ELR (cell line): ENCODE measurements at places on chromosomes 1 and 21.

- DNase-seq, result peak; percentile 36
Measured at GRCh38 chr1:39639305-39640130, at the start of gene HEYL. Gene HEYL (minus strand): TSS chr1:39639643. CDS start chr1:39639625, 18 bp downstream.

- DNase-seq, result no peak
Measured at GRCh38 chr1:36836196-36836883, 198.0 kb downstream of the GRIK3 start.

DNA sequence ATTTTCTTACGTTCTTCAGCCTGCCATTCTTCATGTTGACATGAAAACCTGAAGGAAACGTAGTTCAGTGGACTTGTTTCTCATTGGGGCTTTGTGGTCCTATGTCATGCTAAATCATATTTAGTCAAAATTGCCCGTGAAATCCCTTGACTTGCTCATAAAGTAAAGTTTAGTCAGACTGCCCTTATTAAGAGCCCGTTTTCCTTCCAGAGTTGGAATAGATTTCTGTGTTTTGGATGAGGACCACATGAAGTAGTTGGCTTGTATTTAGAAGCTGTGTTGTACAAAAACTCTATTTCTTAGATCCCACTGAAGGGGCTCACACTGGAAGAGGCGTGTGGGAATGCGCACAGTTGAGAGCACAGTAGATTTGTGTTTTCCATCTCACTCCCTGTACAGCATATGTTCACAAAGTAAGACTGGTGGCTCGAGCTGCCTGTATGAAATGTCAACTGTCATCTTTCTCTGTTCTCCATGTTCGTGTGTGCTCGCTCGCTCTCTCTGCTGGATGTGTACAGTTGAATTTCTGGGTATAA, 42.4 kb downstream of the CAMTA1 start:
- DNase-seq, result no peak

- DNase-seq, result peak; percentile 61
Measured at GRCh38 chr1:112769611-112770010, 54.5 kb upstream of the PPM1J start.

DNA sequence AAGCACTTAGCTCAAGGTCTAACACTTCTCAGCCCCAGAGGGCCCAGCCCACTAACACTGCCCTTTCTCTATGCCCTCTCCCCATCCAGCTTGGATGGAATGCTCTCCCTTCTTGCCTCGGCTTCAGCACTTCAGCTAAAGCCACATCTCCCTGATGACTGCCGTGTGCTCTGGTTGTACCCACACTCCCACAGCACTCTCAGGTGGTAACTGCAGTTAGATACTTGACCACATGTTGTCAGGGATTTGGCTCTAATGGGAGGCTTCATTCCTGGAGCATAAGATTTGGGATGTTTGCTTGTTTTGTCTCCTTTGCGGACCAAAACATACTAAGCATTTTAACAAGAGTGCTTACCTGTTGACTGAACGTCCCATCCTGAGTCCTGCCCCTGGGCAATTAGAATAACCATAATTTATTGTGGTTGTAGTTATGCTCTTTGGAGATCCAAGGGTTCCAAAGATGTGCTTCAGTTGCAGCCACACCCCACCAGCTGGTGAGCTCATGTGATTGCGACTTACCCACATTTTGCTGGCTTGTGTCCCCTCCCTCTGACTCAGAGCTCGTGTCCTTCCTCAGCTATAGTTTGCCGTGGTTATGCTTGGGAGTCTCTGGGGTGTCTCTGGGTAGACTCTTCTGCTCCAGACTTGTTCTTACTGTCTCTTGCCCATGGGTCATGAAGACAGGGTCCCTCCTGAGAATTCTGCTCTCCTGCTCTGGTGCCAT, 7.7 kb upstream of the SLC26A9 start:
- peak; percentile 70 for DNase-seq

DNA sequence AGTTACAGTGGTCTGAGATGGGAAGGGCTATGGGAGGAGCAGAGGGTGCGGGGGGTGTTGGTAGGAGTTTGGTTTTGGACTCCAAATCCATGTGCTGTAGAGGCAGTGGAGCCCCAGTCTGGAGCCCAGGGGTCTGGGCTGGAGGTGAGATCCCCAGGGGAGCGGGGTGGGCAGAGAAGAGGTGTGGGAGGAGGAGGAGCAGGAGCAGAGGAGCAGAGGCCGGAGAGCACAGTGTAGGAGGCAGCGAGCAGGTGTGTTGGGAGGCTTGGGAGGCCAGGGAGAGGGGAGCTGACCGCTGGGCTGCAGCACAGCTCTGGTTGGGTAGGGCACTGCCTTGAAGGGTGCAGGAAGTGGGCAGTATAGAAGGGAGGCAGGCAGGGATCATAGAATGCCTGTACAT, 28.9 kb downstream of the LHX4 start:
- DNase-seq, result no peak

- no peak for DNase-seq
Measured at GRCh38 chr21:38269576-38269936, 12.8 kb downstream of the KCNJ15 start.

- DNase-seq, result no peak
Measured at GRCh38 chr1:89794406-89794805, 26.4 kb upstream of the LRRC8D start.

- DNase-seq, result no peak
Measured at GRCh38 chr1:3459940-3460671, 5.6 kb downstream of the ARHGEF16 start.

DNA sequence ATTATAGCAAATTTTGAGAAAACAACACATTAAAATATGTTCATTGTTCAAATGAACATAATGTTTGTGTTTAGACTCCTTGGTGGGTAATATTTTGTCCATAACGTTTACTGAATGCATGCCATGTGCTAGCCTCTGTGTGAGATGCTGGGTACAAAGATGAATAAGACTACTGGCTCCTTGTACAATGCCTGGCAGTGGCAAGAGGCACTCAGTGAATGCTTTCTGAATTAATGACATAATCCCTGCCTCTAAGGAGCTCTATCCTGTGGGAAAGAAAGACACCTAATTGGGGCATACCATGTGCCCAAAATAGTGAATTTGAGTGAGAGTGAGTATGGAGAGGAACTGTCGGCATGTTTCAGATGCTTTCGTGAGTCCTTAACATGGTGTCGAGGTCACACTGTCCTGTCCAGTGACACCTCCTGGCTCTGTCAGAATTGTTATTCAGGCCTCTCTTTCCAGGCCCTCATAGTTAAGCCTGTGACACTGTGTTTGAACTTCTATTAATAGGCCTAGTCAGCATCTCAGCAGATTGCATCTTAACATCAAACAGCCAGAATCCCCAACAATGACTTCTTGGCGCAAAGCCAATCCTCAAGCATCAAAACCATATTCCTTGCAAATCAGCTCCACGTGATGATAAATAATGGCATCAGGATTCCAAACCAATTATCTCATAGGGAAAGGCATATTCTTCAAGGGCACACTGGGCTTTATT, 32.8 kb upstream of the S1PR1 start:
- peak; percentile 76 for DNase-seq

DNA sequence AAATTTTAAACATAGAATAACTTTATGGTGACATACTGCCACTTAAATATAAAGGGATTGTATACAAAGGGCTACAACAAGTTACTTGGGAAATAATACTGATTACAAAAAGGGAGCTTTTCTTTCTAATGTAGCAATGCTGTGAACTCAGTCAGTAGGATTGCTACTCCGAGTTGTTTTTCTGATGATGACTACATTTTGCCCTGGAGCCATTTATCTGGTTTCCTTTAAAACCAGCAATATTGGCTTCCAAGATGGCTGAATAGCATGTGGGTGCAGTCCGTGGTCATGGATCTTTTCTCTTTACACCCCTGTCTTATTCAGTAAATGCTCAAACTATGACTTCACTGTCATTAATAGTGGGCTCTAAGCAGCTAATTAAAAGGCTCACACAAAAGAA, 92.6 kb upstream of the NEK7 start:
- peak; percentile 75 for DNase-seq

GRCh38 chr1:167401260-167401873, 117.0 kb downstream of the CD247 start:
- peak; percentile 56 for DNase-seq

DNA sequence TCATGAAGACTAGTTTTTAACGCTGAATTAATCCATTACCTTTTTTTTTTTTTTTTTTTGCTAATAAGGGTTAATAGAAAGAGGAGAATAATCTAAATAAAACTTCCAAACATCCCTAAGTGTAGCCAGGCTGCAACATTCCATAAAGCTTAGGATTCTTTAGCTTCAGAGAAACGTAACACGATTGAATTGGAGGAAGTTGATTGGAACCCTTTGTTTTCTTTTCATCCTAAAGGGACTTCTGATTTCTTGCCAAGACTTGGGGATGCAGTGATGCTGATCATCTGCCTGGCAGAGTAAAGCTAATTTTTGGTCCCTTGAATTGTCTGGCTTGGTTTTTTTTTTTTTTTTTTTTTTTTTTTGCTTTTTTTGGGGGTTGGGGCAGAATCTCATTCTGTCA, 142.9 kb downstream of the VPS13D start:
- no peak for DNase-seq

DNA sequence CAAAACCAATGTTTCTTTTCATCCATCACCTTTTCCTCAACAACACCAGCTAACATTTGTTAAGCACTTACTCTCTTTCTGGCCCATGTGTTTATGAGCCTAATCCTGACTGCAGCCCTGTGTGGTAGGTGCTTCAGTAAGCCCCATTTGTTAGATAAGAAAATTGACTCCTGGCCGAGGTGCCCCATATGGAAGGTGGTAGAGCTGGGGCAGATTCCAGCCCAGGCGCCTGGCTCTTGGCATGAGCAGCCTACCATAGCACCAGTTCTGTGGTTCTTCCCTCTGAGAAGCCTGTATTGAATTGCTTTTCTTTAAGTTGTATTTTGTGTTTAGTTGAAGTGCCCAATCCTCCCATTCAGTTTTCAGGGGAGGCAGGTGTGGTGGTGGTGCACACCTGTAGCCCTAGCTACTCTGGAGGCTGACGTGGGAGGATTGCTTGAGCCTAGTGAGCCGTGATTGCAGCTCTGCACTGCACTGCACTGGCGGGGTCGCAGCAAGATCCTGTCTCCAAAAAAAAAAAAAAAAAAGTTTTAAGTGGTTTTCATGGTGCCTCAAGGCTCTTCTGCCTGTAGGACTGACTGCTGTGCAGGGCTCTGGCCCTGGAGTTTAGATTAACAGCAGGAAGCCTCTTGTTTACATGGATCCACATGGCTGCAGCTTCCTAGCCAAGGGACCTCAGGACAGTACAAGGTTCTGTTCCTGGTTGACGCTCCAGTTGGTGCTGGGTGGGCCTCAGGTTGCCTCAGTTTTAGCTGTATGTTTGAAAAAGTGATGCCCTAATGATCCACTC, 125.9 kb downstream of the MRPS6 start:
- DNase-seq, result no peak

DNA sequence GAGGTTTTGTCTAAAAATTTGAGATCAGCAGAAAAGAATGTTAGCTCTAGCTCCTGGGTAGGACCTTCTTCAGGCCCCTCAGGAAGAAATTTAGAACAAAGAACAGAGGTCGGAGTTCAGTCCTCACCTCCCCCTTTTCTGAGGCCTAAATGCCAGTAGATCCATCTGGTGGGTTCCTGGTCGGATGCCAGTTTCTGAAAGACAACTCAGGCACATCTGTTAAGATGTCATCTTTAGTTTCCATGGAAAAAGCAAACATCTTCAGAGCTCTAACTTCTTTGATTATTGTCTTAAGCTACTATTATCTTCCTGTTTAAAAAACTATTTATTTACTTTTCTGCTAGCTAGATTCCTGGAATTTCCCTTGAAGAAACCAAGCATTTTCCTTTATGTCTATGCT, 37.1 kb upstream of the USP25 start:
- no peak for DNase-seq

DNA sequence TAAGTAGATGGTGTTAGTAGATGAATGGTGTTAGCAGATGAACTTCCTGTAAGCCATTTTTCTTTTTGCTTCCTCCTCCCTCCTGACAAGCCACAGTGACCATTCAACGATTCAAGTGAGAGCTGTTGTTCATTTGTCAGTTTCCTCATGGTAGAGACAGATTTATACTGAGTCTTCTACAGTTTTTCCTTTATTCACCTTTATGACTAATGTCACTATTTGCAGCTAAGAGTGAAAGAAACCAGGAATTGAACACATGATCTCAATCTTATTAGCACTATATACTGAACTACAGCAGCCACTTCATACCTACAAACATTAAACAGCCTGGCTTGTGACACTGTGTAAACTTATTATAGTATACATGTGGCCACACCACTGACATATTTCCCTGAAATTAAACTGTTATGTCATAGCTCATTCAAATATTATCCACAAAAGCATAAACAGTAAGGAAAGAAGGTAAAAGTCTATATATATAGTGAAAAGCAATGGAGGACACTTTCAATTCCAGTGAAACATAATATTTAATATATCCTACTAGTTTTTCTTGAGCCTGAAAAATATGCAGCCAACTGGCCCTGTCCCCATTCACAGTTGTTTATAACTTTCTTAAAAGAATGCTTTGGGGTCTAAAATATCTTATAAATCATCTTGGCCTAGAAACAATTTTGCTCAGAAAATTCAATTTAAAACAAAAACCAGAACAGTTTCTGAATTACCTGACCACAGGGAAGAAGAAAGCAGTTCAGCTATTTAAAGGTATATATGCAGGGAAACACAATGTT, 566.9 kb upstream of the ZRANB2 start:
- no peak for DNase-seq

GRCh38 chr1:84972377-84972987, 24.4 kb downstream of the MCOLN2 start:
- peak; percentile 28 for DNase-seq

DNA sequence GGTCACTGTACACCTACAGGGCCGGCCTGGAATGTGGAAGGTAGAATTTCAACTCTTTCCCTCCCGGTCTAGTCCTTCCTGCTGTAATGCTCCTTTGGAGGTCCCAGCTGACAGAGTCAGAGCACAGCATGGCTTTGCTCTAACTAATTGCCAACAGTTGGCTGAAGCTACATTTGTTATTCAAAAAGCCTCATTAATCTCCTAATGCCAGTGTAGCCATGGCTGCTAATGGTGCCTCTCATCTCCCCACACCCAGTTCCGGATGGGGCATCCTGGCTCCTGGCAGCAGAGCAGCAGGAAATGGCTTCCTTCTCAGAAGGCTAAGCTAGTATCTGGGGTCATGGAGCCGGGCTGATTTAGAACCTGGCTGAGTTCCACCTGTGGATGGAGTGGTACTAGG, 18.7 kb upstream of the CAMK1G start:
- no peak for DNase-seq

DNA sequence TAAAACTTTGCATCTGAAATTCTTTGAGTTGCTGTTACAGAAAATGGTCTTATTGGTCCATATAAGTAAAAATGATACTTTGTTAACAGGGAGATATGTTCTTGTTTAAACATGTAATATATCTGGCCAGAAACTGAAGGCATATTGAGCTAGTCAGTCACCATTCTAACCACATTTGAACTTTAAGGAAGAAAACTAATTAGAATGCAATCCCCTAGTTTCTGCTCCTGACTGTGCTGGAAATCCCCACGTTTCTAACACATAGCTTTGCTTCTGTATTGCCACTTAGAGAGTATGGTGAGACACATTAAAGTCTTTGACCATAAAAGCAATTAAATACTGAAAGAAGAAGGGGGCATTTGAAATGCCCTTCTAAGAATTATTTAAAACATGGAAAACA, 32.1 kb upstream of the HIVEP3 start:
- peak; percentile 4 for DNase-seq

- no peak for DNase-seq
Measured at GRCh38 chr1:110097507-110098221, 14.6 kb upstream of the UBL4B start.

- DNase-seq, result no peak
Measured at GRCh38 chr1:246157516-246157915, 349.6 kb downstream of the SMYD3 start.

- no peak for DNase-seq
Measured at GRCh38 chr21:34935452-34935851, 113.7 kb downstream of the RUNX1 start.
